Stimulated activated CD4-positive, alpha-beta T cell treated with anti-CD3 and anti-CD28 coated beads, TNF-alpha, amount 100 ng/mL, for 48 hours (primary cell): ENCODE measurements at places on chromosomes 2 and 18.
A peak's percentile ranks its signal among the peaks of the same experiment; 100 is the strongest.

- no peak for DNase-seq
Observed at GRCh38 chr2:95069465-95069864, 44.0 kb downstream of the MAL start.

GRCh38 chr2:58070765-58071164, 24.2 kb downstream of the VRK2 start:
- no peak for DNase-seq

- DNase-seq: peak; percentile 55
Observed at GRCh38 chr2:161077367-161078210, 82.6 kb upstream of the TANK start.

DNA sequence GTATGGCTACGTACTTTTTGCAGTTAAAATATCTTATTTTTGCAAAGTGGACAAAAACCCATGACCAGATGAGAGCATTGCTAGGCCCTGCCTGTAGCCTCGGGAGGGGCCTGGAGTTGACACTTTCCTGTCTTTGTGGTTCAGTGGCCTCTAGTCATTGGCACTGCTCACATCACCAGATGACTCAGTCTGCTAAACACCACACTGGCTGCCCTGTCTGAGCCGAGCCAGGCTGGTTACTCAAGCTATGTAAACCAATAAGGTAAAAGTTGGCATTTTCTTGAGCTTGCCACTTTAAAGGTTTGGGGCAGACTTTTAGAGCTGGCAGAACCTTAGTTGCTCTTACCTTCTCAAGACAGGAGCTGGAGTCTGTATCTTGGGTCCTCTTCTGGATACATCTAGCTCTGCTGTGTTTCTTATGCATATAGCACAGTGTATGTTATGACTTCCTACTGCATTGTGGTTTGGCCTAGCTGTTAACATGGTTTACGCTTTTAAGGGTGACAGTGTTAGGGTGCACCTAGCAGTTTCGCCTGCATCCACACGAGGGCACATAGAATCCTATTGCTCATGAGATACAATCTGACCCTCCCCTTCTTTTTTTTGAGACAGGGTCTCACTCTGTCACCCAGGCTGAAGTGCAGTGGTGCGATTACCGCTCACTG, 76.4 kb downstream of the AP1S3 start:
- DNase-seq: no peak
